Activated effector memory CD4-positive, alpha-beta T cell treated with Interleukin-2 at 50 U/mL for 16 hours (primary cell): ENCODE measurements at places on chromosomes 5 and 9.

DNA sequence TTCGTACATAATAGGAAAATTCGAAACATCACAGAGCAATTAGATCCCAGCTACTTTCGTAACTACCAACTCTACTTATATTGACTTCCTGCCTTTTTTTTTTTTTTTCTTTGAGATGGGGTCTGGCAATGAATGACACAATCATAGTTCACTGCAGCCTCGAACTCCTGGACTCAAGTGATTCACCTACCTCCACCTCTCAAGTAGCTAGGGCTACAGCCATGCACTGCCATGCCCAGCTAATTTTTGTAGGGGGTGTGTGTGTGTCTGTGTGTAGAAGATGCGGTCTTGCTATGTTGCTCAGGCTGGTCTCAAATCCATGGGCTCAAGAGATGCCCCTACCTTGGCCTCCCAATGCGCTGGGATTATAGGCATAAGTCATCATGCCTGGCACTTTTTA lies 5.8 kb upstream of the PAIP2 start:
- DNase-seq = no peak

- DNase-seq = no peak
Observed at GRCh38 chr5:93017849-93018248, 563.2 kb downstream of the NR2F1-AS1 start.

GRCh38 chr9:22976454-22976853 lies 529.8 kb downstream of the DMRTA1 start:
- DNase-seq = no peak

GRCh38 chr9:84296146-84296843 lies 44.3 kb downstream of the SLC28A3 start:
- no peak for DNase-seq

DNA sequence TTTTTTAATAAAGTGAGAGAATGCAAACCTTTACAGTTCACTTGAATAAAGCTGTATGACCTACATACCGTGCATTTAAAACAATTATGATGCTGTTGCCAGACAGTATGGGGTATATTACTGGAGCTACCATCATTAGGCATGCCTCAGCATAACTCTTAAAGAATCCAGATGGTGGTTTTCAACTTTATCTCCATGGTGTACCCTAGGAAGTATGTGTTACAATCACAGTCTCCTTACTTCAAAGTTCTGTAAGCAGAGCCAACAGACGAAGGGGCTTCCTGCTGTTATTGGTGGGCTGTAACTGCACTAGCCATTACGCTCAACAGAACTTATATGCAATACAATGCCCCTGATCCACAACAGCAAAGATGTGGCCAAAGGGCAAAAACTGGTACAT lies 803.3 kb downstream of the DTWD2 start:
- no peak for DNase-seq

GRCh38 chr9:135581636-135582426 lies 20.3 kb downstream of the PAEP start:
- no peak for DNase-seq

- no peak for DNase-seq
Observed at GRCh38 chr5:124236361-124237205, 509.9 kb downstream of the ZNF608 start.

DNA sequence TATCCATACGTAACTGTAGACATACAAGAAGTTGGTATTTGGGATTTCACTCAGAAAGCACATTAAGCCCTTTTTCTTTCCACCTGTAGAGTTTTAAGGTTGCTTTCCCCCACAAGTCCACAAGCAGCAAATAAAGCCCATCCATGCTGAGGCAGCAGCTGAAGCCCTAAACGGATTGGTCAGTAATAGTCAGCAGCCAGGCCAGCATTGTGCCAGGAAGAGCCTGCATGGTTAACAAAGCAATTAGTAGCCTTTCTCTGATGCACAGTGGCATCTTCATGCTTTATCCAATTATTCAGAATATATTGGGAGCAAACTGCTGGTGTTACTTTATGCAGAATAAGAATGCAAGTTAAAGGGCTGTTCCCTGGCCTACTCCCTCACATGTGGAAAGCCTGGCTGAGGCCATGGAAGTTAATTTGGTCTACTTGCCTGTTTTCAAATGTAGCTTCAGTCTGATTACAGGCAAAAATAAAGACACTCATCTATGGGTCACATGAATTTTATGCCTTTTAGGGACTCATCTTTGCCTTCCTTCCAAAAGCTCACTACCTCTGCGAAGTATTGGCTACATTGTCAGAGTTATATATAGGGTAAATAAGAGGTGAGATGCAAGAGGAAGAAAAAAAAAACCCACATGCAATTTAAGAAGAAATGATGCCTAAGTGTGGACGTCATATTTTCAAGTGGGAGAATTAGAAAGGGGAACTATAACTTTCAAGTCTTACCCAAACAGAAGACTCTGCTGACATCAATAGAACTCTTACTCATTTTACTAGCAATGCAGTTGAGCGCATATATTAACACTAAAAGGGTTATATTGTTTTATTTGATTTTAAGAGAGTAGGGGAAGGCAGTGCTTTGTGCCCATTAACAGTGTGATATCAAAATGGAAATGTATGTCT lies 15.9 kb downstream of the EBF1 start:
- no peak for DNase-seq

- DNase-seq = no peak
Observed at GRCh38 chr5:135494196-135494595, 41.6 kb downstream of the NEUROG1 start.

DNA sequence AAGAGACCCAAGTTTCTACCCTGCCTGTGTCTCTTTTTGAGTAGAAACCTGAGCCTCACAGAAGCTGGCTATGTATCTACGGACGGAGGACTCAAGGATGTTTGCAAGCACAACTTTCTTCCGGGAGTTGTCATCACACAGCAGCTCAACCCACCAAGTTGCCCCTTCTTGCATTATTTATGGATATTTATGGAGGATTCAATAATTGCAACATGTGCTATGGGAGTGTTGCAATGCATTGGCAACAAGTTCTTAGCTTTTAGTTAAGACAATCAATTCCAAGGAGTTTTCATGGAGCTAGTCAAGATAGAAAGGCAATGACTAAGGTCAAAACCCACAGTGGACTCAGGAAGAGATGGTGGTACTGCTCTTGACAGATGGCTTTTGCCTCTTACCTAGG lies 336.9 kb downstream of the ENC1 start:
- no peak for DNase-seq

DNA sequence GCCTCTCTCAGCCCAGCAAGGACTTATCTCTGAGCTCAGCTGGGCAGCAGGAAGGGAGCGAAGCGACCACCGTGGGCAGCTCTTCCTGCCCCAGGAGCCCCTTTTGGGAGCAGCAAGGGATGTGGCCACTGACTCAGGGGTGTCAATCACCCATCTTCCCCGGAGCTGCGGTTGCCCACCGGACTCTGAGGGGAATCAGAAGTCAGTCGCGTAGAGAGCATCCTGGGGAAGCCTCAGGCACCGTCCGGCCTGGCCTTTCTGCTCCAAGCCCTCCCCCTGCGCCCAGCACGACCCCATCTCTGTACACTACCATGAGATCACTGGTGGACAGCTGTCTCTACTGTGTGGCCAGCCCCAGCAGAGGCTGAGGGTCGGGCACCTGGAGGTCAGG lies 24.6 kb downstream of the GFI1B start:
- no peak for DNase-seq

DNA sequence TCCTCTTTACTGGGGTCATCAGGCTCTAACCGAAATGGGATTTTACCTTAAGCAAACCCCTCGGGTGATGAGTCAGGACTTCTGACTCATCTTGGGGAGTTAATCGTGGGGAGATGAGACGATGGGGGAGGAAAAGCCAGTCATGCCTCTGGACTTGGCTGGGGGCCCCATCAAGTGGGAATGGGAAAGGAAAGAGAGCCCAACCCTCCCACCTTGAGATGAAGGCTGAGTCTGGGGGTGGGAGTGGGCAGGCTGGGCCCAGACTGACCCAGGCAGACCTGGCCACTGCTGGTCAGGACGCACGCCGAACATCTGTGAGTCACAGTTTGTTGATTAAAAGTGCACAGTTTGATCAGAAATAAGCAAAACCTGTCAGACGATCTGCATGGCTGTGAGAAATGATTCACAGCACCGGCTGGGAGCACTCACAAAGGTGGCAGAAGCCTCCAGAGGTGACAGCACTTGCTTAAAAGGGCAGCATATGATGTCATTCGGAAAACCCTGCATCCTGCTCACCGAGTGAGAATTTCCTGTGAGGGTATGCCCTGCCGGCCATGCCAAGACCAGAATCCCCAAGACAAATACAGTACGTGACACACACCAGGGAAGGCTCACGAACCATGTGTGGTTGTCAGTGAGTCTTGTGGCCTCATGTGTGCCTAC lies 50.0 kb upstream of the SLC25A51 start:
- DNase-seq = no peak

GRCh38 chr9:18829873-18830272 lies 203.1 kb downstream of the SAXO1 start:
- no peak for DNase-seq

- DNase-seq = no peak
Observed at GRCh38 chr5:94485067-94485466, 133.3 kb downstream of the KIAA0825 start.

GRCh38 chr9:22039258-22039657 lies 30.2 kb upstream of the CDKN2B start:
- DNase-seq = no peak

GRCh38 chr9:125972012-125972729 lies 225.0 kb downstream of the PBX3 start:
- DNase-seq = no peak

GRCh38 chr5:57988813-57989212 lies 471.1 kb downstream of the PLK2 start:
- DNase-seq = no peak

GRCh38 chr9:93093127-93093876 lies 2.7 kb upstream of the CARD19 start:
- no peak for DNase-seq

DNA sequence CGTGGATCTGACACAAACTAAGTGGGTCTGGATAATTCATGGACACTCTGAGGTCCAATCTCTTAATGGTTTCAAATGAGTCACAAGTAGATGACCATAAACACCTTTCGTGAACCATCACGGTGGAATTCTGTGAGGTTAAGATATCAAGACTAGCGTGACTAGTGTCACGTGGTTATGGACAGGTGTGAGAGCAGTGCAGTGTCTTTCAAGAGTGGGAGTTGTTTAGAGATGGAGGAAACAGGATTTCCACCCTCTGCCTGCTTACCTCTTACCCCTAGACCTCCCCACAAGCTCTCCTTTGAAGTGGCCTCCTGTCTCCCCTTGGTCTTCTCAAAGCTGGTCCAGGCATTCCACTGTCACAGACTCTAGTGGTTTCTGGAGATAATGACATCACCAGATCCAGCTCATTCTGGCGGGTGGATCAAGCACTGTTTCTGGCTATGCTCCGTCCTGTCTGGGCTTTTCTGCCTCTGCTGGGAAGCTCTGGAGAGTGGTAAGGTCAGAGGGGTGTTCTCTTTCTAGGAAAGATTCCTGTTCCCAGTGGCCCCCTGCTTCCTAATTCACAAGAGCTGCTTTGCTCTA lies 20.0 kb upstream of the ZNF782 start:
- DNase-seq = no peak

DNA sequence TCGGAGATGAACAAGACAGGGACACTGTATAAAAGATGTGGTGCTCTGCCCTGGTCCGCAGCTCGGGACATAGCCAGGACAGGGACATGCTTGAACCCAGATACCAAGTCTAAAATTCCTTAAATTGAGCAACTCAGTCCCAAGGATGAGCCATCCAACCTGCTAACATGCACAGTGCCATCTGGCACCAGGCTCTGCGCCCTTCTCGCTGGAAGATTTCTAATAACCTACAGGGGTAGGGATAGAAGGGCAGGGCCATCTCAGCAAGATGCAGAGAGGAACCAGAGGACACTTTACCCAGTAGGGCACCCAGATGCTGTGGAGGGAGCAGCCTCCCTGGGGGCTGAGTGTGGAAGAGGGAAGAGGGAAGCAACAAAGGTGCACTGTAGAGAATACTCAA lies 60.1 kb downstream of the SEMA4D start:
- DNase-seq = no peak

DNA sequence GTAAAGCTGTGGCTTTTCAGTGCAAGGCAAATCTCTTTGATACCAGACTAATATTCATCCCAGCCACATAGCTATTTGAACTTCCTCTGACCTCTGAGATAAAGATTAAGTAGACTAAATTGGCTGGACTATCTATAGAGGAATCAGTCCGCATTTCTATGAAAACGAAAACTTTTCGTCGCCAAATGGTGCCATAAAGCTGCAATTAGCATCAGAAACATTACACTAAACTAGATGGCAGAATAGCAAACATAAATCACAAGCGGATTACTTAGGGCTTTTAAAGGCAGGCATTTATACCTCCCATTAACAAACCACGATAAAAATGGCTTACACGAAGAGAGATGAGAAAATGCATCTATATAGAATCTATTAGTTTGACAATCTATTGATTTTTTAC lies 1009.7 kb upstream of the CDH6 start:
- DNase-seq = no peak

DNA sequence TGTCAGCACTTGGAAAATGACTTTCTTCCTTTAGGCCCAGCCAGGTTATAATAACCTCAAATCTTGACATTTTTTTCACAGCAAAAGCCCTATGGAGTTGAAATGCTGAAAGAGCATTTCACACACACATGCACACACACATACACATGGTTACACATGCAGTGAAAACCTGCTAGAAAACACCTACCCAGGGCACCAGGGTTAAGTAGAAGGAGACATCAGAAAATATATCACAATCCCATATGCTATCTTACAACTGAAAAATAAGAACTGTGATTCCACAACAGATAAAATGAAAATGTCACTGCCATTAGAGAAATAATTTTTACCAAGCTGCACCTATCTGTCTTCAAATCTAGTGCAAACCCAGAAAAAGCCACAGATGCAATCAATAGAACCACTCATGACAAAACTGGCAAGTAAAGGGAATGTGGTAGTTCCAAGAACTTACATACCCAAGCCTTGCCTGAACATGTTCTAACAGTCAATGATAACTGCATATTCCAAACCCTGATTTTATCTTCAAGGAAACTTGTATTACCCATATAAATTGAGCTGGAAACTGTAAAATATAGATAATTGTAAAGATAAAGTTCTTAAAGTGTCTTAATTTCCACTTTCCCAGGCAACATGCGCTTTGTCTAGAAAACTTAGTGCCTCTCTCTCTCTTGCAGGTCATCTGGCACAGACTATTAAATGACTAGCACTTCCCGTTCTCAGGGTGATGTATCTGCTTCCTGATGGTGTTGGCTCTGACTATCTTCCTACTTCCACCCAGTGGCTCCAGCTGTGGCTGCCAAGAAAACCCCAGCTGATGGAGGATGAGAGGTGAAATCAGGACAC lies 250.2 kb upstream of the PTGER4 start:
- DNase-seq = no peak

DNA sequence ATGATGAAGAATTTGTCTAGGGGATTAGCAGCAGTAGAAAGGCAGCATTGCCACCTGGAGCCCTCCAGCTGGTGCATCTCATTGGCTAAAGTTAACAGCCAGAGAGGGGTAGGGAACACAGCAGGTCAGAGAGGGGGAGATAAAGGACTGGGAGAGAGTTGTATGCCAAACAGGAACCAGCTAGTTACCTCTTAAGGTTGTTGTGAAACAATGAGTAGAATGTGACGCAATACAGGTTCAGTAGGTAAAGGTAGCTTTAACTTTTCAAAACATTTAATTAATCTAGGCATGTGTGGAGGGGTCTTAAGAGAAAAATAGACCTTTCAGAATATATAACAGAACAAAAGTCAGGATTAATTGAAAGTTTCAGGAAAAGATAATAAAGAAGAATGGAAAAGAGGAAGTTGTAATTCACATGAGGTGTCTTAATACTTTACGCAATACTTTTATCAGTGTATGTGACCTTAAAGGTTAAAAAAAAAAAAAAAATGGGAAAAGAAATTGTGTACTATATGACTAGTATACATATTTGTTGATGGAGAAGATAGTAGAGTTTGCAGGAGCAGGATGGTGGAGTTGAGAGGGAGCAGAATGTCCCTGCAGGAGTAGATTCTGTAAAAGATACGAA lies 14.3 kb downstream of the FBXO38 start:
- no peak for DNase-seq

GRCh38 chr5:360257-361027 lies 38.9 kb downstream of the AHRR start:
- no peak for DNase-seq
